ENCODE measurements at places on chromosomes 1 and 21.
A peak's percentile ranks its signal among the peaks of the same experiment; 100 is the strongest.

- peak; percentile 54 for DNase-seq
Observed at GRCh38 chr1:115225993-115226685, 111.9 kb downstream of the NGF start.

DNA sequence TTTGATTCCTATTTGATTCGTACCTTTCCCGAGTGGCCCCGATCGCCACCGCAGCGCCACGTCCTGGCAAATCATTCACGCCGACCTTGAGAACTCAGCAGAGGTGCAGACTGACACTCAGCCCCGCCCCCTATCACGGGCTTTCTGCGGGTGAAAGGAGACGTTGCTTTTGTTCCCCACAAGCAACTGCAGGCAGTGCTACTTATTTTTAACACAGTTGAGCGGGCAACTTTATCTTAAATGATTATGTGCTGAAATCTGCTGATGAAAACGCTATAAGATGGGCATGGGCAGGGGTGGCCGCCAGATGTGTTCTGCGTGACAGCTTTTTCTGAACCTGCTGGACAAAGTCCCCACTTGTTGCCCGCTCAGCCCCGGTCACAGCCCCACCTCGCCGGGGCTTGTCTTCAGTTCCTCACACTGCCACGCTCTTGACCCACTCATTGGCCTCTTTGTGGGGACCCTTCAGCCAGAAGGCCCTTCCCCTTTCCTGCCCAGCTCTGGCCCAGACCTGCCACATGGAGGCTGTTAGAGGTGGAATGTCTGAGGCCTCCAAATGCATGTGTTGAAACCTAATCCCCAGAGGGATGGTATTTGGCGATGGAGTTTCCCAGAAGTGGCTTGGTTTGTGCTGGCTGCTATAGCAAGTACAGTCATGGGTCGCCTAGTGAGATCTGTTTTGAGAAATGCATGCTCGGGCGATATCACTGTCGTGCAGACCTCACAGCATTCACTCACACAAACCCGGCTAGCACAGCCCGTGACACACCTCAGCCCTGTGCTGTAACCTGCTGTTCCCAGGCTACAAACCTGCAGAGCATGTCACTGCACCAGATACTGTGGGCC lies 15.7 kb upstream of the PDXK start:
- peak; percentile 81 for DNase-seq

- DNase-seq, result peak; percentile 78
Observed at GRCh38 chr1:199272139-199272544, 633.3 kb downstream of the PTPRC start.

DNA sequence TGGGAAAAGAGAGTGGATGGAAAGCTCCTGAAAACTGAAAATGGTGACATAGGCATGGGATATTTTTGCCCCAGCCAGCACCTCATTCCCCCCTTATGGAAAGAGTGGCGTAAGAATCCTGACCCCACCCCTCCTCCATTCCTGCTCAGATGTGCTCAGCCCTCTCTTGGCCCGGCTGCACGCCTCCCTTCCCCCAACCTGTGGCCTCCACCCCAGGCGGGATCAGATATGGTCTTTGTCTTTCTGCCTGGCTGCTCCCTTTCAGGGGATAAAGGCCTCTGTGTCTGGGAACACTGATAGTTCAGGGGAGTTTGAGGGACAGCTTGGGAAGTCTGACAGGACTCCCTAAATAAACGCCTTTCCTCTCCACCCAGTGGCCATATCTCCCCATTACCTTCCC lies 49.8 kb downstream of the KIRREL1 start:
- no peak for DNase-seq

- DNase-seq, result peak; percentile 45
Observed at GRCh38 chr1:38029081-38029681, 16.6 kb downstream of the UTP11 start.

All from fibroblast of skin of right quadriceps (primary cell).